ENCODE measurements at places on chromosomes 5 and 9.
A peak's percentile ranks its signal among the peaks of the same experiment; 100 is the strongest.

DNA sequence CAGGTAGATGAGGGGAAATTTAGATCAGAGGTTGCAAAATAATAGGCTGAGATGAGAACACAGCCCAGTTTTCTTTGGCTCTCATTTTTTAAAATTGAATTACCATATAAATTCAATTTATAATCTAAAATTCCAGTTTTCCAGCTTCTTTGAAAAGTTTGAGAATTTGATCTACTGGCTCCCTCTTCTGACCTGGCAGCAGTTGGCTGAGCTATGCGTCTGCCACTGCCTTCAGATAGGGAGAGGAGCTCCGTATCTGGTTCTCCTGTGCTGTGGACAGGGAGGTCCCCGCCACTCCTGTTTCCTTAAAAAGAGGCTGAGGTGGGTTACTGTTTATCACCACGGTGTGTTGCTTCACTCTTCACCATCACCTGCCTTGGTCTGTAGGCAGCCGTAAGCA is 103.7 kb downstream of the ARHGAP26 start:
- no peak for DNase-seq

GRCh38 chr9:125119643-125120286 is 23.6 kb downstream of the SCAI start:
- peak; percentile 47 for DNase-seq

- peak; percentile 75 for DNase-seq
Observed at GRCh38 chr5:132180134-132180745, 47.4 kb downstream of the P4HA2 start.

GRCh38 chr9:16830806-16831205 is 39.7 kb downstream of the BNC2 start:
- DNase-seq: no peak

DNA sequence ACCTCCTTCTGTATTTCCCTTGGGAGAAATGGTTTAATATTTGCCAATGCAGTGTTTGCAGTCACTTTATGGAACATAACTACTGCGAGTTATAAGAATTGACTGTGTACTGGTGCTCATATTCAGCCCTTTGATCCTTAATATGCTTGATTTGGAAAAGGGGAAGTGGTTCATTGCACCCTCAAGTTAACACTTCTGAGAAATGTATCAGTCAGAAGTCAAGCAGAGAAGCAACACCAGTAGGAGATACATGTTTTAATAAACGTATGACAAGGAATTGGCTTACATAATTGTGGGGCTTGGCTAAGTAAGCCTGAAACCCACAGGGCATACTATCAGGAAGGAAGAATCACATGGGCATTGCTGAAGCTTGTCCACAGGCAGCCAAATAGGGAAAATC is 131.0 kb upstream of the SPRY4 start:
- no peak for DNase-seq

DNA sequence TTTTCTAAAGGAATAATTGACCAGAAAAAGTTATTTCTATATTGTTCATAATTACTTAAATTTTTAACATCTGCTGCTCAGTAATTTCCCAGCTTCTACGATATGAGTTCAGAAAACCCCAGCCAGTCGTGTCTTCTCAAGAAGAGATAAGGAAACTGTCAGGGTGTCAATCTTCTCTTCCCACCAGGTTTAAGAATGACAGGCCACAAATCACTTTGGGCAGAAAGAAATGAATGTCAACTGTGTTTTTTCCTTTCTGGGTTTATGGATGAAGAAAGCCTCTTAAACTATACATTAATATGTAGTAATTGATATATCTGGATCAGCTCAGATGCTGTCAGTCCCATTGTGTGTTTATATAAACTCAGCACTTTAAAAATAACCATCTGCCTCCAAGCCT is 453.2 kb upstream of the NUDT12 start:
- no peak for DNase-seq

DNA sequence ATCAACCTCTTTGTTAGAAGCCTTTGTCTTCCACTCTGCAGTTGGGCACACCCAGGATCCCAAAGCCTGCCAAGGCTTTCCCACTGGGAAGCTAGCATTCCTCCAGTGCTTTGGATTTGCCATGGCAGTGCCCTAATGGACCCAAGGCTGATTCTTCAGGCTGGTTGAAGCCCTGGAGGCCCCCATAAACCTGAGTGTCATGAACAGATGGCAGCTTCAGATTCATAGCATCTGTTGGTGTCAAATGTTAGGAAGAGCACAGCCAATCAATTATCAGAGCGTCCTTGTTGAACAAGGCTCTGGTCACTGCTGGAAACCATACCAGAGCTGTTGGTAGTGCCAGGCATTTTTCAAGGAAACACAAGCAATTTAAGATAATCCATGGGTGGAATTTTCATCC is 241.1 kb upstream of the KLF4 start:
- no peak for DNase-seq

DNA sequence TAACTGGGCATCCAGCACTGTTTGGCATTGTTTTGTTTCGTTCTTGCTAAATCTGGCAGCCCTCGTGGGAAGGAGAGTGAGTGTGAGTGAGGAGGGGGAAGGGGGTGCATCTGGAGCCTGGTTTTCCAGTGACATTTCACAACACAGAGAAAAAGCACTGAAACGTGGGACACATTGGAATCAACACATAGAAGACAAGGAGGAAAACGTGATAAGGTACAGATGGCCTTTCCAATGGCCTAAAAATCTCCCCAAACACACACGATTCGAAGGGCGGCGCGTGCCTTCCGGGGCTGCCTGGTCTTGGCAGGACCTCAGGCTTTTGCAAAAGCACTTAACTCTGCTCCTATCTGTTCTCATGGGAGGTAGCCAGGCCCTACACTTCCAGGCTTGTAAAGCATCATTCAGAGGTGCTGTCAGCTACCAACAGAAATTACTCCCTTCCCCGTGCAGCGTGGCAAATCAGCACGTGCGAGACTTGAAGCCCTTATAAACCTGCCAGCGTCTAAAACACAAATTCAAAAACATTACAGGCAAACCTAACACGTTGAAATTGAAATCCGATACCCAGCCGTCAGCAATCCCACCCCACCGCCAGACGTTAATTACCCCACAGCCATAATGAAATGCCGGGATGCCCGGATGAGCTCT is 129.4 kb downstream of the OLFM1 start:
- no peak for DNase-seq

- no peak for DNase-seq
Observed at GRCh38 chr5:55363856-55364255, 56.1 kb downstream of the MTREX start.

- DNase-seq: no peak
Observed at GRCh38 chr9:11103525-11103924, 490.7 kb upstream of the PTPRD start.

GRCh38 chr9:87875831-87876545 is 6.7 kb upstream of the SPATA31E1 start:
- no peak for DNase-seq

GRCh38 chr9:114429488-114429887 is 41.7 kb upstream of the AKNA start:
- no peak for DNase-seq

DNA sequence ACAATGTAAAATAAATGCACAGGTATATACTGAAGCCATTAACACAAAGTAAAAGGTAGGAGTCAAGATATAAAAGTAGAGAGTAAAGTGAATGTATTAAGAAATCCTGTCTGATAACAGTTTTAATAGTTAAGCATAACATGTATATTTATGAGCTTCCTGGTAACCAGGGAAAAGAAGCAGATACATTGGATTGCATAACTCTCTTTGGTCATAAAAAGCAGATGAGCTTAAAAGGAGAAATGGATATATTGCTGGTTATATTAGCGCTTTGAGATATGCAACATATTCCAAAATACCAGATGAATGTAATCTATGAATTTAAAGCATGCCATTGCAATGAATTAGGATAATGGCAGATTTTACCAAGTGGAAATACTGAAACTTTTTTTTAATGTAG is 6.2 kb upstream of the TNFSF8 start:
- no peak for DNase-seq

DNA sequence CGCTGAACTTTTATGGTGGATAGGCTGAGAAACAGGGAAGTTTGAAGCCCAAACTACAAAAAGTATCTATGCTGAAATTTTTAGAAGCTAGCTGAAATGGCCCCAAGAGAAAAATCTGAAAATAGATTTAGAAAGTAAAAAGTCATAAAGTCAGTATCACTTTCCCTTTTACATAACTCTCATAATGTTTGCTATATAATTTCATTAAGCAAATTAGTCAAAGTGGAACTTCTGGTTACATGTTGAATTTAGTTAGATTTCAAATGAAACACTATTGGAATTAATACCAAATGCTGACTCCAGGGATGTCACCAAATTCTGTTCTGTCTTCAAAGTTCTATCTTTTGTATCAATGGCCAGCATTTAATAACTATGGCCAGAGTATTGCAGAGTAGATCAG is 126.9 kb downstream of the TTC39B start:
- DNase-seq: no peak

All from OCI-LY7 (cell line).